ENCODE measurements at places on chromosomes 2 and 18.
A peak's percentile ranks its signal among the peaks of the same experiment; 100 is the strongest.

GRCh38 chr2:239315308-239315707 is 85.5 kb downstream of the HDAC4 start:
- DNase-seq = no peak

DNA sequence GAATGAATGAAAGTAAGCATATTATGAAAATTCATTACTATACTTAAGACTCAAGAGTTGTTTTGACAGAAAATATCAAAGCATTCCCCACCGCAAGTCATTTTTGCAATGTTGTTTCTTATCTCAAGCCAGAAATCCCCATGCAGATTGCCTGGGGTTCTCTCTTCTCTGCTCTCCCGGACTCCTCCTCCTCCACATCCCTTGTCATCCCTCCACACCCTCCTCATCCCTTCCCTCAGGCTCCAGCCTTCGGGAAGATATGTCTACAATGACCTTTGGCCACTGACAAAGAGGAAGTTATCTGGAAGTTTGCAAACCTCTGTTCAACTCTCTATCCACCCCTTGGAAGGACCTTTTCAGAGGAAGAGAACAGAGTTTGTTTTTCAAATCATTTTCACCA is 11.9 kb downstream of the TFCP2L1 start:
- no peak for DNase-seq

GRCh38 chr2:46601328-46601963 is 122.1 kb downstream of the TMEM247 start:
- DNase-seq = no peak

- peak; percentile 56 for DNase-seq
Measured at GRCh38 chr2:54558188-54559005, 102.3 kb downstream of the SPTBN1 start.

- no peak for DNase-seq
Measured at GRCh38 chr2:232290668-232291067, 87.9 kb upstream of the ALPP start.

DNA sequence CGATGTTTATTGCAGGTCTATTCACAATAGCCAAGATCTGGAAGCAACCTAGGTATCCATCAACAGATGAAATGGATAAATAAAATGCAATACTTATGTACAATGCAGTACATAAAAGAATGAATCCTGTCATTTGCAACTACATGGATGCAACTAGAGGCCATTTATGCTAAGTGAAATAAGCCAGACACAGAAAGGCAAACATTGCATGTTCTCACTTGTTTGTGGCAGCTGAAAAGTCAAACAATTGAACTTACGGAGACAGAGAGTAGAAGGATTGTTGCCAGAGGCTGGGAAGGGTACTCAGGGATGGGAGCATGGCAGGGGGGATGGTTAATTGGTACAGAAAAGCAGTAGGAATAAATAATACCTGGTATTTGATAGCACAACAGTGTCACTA is 563.9 kb downstream of the TMX3 start:
- DNase-seq = no peak

DNA sequence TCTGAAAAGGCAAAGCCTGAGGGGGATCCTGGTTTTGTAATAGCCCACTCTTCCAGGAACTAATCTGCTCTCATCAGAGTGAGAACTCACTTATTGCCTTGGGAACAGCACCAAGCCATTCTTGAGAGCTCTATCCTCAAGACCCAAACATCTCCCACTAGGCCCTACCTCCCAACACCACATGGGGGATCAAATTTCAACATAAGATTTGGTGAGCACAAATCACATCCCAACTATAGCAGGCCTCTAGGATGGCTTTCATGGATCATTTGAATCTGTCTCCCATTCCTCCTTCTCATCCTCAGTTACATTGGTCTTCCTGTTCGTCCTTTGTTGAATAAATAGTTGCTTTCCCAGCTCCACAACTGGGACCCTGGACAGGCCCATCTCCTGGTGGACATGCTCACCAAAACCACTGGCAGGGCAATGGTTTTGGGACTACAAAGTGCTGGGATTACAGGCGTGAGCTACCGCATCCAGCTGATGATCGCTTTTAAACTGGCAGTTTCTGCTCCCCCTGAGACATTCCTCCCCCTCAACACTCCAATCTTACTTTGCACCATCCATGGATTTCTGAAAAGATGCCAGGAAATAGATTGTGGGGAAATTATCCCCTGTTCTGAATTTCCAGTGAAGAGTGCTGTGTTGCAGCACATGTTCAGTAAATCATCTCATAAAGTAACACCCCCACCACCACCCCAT is 42.6 kb downstream of the MCFD2 start:
- no peak for DNase-seq

GRCh38 chr2:236337465-236338325 is 73.5 kb upstream of the ASB18 start:
- DNase-seq = no peak

DNA sequence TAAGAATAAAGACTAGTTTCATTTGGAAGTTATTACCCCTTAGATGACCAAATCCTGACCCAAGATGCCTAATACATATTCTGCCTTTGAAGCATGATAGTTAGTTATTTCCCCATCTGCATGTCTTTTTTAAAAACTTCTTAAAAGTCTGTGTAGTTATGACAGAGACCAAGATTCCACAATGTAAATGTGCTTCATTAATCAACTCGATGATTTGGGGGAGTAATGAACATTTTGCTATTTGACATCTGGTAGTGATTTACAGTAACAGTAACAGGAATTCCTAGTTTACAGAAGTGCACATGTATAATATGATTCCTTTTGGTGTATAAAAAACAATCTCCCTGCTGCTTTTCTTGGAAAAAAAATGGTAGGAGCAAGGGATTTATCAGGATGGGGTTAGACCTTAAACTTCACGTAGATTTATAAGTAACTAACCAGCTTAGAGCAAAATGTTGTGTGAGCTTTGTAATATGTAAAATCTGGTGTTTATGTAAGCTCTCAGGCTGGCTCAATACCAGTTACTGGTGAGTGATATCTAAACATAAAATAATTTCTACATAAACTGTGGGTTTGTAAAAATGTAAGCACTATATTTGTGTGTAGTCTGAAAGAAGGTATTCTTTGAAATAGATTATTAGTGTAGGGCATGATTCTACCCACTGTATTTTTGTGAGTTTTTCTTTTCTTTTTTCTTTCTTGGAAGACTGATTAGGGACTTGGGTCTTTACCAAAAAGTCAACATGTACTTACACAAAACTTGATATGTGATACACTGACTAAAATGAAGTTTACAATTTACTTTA is 641.6 kb downstream of the EPHA4 start:
- no peak for DNase-seq

DNA sequence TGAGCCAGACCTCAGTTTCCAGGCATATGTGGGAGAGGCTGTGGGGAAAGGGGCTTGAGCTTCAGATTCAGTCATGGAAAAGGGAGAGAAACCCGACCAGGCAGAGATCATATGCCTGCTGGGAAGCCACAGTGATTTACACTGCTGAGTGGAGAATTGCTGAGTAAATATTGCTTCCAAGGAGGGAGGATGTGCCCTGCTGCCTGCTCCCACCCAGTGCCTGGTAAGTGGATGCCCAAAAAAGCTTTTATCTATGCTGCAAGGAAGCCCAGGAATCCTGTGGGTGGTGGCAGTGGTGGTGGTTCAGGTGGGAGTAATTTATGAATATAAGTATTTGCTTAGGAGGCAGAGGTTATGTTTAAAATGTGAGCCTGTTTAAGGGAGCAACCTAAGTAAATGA is 39.5 kb downstream of the INO80C start:
- no peak for DNase-seq

GRCh38 chr18:21996351-21996826 is 173.0 kb upstream of the GATA6 start:
- no peak for DNase-seq

DNA sequence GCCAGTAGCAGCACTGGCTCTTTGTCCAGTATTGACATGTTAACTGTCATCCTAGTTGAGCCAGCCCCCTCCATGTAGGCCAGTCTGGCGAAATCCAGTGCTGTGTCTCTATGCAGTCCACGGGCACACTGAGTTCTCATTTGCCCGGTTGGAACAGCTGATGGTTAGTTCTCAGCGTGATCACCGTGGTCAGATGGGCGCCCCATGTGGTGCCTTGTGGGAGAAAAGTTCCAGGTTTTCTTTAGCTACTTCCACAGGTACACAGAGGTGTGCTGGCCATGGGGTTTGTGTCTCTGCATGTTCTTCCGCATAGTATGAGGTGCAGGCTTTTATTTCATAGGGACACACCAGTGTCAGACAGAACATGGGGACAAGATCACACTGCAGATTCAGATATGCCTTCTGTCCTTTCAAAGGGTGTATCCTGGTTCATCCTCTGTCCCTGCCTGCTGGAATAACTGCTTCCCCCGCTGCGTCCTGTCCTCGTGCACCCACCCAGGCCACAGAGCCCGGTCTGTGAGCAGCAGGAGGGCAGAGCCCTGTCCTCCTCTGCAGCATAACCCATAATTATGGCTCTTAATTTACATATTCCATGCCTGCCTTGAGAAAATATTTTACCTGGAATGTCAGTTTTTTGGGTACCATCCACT is 334.1 kb downstream of the GBX2 start:
- DNase-seq = no peak

GRCh38 chr2:26738481-26738880 is 25.6 kb upstream of the SLC35F6 start:
- no peak for DNase-seq

GRCh38 chr2:163528640-163529217 is 207.1 kb downstream of the FIGN start:
- no peak for DNase-seq

DNA sequence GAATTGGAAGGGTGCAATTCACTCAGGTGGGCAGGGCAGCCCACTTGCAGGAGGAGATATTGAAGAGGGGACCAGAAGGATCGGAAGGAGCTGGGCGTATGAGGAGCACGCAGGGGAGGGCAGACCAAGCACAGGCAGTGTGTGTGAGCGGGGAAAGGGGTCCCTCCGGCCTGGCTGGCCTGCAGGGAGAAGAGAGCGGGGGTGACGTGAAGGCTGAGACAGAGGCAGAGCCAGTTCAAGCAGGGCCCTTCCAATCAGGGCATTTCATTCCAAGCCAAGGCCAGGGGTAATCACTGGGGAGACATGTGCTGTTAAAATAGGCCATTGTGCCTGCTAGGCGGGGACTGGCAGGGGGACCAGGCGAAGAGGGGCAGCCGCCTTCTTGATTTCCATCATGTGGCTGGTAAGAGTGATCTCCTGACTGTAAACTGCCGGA is 62.2 kb downstream of the ACKR3 start:
- DNase-seq = no peak

- no peak for DNase-seq
Measured at GRCh38 chr2:171956135-171956825, 34.0 kb downstream of the HAT1 start.

Measured in HTR-8/SVneo (cell line).